ENCODE measurements at places on chromosomes 5 and 9.

DNA sequence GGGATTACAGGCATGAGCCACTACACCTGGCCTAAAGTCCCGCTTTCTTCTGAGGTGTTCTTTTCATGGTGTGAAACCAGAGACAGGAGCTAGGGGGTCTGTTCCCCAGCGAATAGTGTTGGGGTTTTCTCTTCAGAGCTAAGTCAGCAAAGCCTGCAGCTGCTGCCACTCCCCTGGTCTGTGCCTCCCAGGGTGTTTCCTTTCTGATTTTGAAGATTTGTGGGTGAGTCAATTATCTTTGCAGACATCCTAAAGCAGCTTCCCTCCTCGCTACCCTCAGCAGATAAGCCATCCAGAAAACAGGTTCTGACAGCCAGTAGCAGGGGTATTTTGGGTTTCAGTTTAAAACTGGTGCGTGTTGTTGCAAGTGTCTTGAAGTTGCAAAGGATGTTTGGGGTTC lies 72.0 kb upstream of the IQGAP2 start:
- no peak for DNase-seq

DNA sequence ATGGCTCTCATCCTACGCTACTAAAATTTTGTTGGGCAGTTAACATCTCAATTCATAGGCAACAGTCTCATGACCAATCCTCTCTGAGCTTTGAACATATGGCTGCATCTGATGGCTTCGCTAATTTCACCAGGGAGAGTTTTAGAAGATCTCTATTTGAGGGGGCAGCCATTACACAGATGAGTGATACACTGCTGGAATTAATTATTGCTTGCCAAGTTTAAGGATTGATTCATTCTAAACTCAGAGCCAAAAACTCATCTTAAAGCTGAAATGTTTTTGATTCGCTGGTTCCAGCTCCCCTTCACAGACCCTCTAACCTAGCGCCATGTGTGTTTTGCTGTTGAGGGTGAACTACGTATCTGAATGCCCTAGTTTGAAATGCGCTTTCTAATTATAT lies 519.9 kb upstream of the WWC1 start:
- no peak for DNase-seq

DNA sequence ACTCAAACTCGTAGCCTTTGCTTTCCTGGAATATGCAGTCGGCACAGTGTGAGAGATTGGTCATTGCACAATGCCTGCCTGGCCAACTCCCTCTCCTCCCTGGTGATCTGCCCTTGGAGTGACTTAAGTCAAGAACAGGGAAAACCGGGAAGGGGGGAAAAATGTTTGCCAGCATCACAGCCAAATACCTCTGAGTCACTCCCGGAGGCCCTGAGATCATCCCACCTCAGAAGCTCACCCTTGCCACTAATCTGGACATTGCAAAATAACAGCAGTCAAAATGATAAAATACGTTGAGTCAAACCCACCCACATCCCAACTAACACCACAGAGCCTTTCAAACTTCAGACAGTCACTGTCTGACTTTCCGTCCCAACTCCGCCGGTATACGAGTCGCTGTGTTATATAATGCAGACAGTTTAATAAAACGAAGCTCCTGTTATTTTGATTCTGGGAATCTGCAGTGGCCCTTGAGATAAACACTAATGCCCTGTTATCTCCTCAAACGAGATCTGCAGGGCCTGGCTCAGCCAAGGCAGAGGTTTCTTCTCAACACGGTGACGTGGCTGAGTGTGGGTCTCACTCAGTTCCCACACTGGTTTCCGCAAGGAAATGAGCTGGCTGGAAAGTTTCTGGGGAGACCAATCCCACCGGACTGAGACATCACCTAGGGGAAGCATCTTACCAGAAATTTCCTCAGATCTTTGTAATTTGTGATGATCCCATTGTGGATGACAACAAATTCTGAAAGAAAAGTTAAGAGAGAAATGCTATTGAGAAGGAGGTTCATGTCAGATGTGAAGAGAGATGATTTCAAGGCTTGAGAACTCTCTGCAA lies 22.1 kb downstream of the GFPT2 start:
- no peak for DNase-seq

GRCh38 chr5:57493034-57493433 lies 10.4 kb upstream of the ACTBL2 start:
- no peak for DNase-seq

DNA sequence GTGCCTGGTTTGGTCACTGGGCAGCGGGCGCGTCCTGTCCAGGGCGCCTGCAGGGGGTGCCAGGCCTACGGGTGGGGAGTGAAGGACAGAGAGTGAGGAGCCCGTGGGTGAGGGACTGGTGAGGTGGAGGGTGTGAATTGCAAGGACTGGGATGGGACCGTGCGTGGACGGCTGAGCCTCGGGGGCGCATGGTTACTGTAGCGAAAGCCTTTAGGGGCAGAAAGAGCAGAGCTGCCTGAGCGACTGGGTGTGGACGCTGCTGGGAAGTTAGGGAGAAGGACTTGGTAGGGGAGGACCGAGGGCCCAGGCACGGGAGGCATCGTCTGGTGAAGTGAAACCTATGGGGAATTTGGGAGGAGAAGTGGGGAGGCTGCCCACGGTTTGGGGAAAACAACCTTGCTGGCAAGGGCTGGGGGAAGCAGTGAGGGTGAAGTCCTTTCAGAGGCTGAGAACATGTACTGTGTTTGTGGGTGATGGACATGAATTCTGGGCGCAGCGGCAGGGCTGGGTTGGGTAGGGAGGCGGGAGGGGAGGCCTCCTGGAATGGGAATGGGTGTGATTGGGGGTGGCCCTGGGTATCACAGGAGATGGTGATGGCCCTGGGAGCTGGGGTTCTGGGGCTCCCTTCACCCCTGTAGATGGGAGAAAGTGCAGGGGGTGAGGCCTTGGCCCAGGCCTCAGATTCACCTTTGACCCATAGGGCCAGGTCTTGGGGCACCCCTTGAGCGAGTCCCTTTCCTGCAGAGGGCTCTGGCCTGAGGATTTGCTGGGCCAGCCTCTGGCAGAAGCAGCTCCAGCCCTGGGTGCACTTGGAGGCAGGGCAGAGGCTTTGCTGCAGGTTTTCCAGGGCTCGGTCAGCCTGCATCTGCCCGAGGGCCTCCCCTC lies 1.7 kb upstream of the TOR4A start:
- DNase-seq = peak; percentile 62

GRCh38 chr9:109473329-109473728 lies 24.8 kb downstream of the PTPN3 start:
- DNase-seq = no peak

DNA sequence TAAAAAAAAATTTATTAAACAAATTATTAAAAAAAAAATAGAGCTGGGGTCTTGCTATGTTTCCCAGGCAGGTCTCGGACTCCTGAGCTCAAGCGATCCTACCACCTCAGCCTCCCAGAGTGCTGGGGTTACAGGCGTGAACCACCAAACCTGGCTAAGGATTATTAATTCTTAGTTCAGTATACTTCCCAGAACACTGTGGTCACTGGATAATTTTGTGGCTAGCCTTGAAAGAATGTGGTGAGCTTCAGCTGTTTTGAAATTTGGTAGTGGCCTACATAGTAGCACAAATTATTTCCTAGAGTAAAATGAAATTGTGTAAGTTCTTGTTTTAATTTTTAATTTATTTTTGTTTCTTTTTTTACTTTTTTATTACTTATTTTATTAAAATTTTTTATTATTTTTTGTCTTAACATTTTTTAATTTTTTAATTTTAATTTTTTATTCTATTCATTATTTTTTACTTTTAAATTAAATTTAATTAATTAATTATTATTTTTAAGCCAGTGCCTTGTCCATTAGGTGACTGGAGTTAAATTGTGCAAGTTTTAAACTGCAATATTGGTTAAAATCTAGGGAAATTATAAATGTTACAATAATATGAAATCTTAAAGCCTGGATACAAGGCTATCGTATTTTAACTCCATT lies 23.0 kb downstream of the ARRDC3 start:
- no peak for DNase-seq

DNA sequence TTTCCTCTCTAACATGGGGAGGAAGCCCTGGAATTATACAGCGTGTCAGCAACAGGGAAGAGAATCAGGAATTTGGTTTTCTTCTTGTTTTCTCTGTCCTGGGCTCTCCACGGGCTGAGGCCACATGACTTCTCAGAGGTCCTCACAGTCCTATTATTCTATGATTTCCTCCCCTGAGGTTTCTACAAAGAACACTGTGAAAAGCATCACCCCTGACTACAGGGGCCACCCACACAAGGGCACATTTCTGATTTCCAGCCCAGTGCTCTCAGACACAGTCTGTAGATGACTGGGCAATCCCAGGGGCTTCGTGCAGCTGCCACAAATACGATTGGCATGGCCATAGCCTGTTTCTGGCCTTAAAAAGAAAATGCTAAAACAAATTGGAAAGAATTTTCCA lies 284.9 kb downstream of the CEMIP2 start:
- no peak for DNase-seq

GRCh38 chr9:98303633-98304125 lies 48.2 kb upstream of the TBC1D2 start:
- DNase-seq = no peak

- no peak for DNase-seq
Measured at GRCh38 chr5:172280929-172281328, 2.6 kb downstream of the UBTD2 start.

DNA sequence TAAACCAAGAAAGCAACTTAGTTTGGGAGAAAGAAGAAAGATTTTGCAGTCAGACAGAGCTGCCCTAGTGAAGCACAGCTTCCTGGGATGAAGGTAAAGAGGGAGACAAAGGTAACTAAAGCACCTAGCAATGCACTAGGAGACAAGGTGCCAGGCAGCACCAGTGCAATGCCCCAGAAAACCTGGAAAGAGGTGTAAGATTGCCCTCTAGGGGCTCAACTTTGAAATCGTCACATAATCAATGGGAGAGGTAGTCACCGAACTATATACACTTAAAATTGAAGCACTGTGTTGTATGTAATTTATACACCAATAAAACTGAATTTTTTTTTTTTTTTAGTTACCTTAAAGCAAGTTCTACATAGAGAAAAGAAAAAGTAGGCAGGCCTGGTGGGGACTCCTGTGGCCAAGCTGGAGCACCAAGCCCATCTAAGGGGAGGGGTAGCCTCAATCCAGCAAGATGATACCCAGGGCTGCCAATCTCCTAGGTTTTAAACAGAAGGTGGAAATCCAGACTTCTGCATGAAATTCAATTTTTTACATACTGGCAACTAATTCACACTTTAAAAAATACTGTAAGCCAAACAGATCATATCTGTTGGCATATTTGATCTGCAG lies 48.2 kb downstream of the CDK5RAP2 start:
- DNase-seq = no peak

- no peak for DNase-seq
Measured at GRCh38 chr5:75885849-75886596, 168.8 kb upstream of the POC5 start.

GRCh38 chr5:68189613-68190012 lies 25.9 kb upstream of the PIK3R1 start:
- DNase-seq = no peak

GRCh38 chr9:10146517-10147331 lies 466.1 kb downstream of the PTPRD start:
- DNase-seq = no peak

- no peak for DNase-seq
Measured at GRCh38 chr5:17340379-17340778, 122.9 kb downstream of the BASP1 start.

- no peak for DNase-seq
Measured at GRCh38 chr5:160837749-160838593, 14.0 kb downstream of the ATP10B start.

GRCh38 chr9:135939351-135940265 lies 21.6 kb downstream of the UBAC1 start:
- peak; percentile 34 for DNase-seq

DNA sequence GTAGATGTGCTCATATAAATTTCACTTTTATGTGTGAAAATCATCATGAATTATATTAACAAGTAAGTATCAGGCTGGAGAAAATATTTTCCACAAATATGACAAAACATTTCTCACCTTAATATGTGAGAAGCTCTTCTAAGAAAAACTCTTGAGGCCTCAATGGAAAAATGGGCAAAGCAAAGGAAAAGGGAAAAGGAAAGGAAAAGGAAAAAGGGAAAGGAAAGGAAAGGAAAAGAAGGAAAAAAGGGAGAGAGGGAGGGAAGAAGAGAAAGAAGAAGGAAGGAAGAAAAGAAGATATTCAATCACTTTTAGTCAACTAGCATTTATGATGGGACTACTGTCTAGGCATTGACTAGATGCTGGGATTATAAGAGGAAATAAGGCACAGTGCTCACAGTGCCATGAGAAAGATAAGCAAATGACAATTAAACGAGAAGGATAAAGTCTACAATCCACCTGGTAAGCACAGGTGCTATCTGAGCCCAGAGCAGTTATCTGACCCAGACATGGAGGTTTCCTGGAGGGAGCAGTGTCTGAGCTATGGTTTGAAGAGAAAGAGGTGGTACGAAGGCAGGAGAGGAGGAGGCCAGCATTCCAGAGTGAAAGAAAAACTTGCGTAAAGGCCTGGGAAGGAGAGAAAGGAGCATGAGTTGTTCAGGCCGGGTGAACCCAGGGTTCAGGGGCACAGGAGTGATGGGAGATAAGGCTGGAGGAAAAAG lies 18.3 kb upstream of the ACSL6 start:
- no peak for DNase-seq

- no peak for DNase-seq
Measured at GRCh38 chr5:96741891-96742309, 65.8 kb downstream of the ERAP1 start.

GRCh38 chr9:129183495-129184218 lies 5.6 kb upstream of the IER5L start:
- DNase-seq = no peak

All from naive thymus-derived CD8-positive, alpha-beta T cell (primary cell).